ENCODE measurements at places on chromosomes 3 and 15.

GRCh38 chr3:56443372-56443771, 24.9 kb downstream of the ERC2 start:
- DNase-seq: no peak

GRCh38 chr15:82231233-82231632, 31.3 kb downstream of the EFL1 start:
- DNase-seq: no peak

DNA sequence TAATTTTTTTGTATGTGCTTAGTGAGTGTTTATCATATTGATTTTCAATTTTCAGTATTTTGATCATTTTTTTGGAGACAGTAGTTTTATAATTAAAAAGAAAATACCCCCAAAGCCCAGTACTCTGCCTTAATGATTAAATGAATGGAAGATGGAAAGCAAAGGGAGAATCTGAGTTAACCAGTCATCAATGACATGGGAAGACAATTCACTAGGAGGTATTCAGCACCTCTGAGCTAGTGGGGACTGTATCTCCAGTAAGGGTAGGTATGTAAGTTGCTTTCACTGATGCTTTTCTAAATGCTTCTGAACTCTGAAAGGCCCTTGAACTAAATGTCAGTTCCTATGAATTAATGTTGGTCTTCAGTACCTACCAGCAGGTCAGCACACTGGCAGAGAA, 590.4 kb upstream of the DPPA4 start:
- no peak for DNase-seq

GRCh38 chr3:149816986-149817385, 4.0 kb downstream of the RNF13 start:
- no peak for DNase-seq

DNA sequence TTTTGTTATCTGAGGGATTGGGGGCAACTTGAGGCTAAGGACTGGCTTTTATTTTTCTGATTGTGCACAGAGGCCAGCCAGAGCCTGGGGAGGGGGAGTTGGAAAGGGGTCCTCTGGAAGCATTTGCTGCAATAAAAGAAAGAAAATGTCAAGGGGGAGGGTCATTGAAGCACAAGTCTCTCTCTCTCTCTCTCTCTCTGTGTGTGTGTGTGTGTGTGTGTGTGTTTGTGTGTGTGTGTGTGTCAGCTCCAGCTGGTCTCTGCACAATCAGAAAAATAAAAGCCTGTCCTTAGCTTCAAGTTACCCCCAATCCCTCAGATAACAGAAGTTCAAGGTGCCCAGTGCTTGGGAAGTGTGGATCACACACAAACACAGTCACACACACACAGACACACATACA, 52.1 kb upstream of the CCDC174 start:
- no peak for DNase-seq

GRCh38 chr15:83322061-83322460, 37.6 kb upstream of the BNC1 start:
- DNase-seq: peak; percentile 67

DNA sequence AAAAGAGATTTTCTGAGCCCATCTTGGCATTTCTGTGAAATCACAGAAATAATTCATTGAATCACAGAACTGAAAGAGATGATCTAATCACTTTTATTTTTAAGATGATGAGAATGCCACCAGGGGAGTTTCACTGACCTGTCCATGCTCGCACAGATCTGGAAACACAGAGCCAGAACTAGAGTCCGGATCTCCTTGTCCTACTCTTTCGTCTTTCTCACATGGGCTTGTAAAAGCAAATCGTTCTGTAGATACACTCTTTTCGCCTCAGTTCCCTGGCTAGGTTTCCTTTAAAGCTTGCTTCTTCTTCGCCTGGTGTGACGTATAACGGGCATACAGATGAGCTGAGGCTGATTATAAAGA, 122.5 kb upstream of the SPRED1 start:
- no peak for DNase-seq

GRCh38 chr15:65423150-65423975, 616 bp upstream of the IGDCC4 start:
- no peak for DNase-seq

DNA sequence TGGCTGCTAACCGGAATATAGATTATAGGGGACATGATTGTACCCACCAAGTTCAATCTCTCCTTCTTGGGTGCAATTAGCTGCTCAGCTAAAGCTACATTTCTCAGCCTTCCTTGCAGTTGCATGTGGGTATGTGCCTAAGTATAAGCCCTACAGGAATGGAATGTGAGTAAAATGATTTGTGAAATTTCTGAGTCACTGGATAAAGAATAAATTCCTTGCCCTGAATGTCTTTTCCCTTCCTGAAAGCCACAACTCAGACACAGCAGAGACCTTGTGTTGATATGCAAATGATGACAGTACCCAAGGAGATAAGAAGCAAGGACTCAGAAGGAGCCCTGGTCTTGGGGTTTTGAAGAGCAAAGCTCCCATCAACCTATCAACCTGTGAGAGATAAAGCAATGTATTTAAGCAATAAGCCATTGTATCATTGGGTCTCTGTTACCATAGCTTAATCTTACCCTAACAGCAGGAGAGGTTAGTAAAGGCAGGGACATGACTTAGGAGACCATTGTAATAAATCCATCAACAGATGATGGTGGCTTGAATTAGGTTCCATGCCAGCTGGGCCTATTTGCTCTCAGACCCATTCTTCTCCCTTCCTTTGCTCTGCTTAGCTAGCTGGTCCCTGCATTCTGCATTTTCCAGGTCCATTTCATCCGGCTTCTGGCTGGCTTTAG, 25.6 kb upstream of the ZNF280D start:
- no peak for DNase-seq

GRCh38 chr3:5791558-5791957, 604.1 kb downstream of the EDEM1 start:
- DNase-seq: no peak

DNA sequence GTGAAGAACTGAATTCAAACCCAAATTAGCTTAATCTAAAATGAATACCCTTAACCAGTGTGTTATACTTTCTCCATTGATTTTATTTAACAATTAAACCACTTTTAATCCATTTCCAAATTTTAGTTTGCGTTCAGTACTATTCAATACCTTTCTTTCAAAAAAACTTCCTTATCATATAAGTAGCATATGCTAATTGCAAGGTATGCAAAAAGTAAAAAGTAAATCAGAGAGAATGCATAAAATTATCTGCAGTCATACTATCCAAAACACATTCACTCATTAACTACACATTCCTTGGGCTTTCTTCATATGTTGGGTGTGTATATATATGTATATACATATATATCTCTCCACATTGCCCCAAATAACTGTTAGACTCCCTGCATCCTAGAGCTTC, 208.8 kb downstream of the CADM2 start:
- DNase-seq: no peak

DNA sequence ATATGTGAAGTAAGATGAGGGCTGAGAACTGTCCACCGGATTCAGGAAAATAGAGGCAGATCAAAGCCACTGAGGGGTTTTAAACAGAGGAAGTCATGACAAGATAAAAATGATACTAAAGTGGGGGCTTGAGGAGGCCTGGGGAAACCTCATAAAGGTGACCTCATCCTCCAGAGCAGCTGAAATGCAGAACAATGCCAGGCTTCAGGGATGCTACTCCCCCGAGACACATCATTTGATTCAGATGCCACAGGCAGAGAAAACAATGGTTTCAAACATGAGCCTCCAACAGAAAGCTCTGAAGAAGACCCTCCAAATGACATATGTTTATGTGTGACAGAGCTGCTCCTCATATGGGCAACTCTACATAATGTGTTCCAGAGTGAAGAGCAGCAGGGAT, 6.4 kb downstream of the CFAP20DC start:
- no peak for DNase-seq

GRCh38 chr3:21330293-21330692, 420.7 kb downstream of the ZNF385D start:
- peak; percentile 21 for DNase-seq

- no peak for DNase-seq
These were observed 770.1 kb downstream of the AGBL1 start for GRCh38 chr15:86849558-86850285.

Measured in tongue (tissue), 3 donors.